ENCODE measurements at places on chromosomes 11 and 22. TPM values are rescaled to one million over a fixed set of nuclear protein-coding genes. Genes with fewer than 3 reads are reported as not detected.

The BTG4 gene
- total RNA-seq: not detected

The MYO7A gene
- total RNA-seq: 6.0 TPM

The VSIG10L2 gene
- total RNA-seq: 1.1 TPM

The CCDC134 gene
- 9.5 TPM for total RNA-seq

The APOA5 gene
- not detected for total RNA-seq

The NCR3LG1 gene
- 3.5 TPM for total RNA-seq

The GTSE1 gene
- total RNA-seq: 0.35 TPM

DNA sequence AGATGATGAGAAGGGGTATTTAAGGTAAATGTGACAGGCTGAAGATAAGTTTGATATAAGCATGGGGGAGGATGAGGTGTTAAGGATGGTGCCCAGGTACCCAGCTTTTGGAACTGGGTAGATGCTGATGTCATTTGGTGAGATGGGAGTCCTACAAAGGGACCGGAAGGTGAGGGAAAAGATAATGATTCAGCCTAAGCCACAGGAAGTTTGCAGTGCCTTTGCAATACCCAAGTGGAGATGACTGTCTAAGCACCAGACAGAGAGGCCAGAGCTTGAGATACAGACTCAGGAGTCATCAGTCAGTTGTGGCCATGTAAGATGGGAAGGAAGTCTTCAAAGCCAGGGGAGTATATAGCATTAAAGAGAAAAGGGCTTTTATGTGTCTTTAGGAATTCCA, 30.0 kb upstream of the SMCO4 start:
- no peaks in the 10 kb centered on the region for H3K4me1 ChIP-seq
- no peak overlapping the region for H3K27ac ChIP-seq
- H3K27me3 ChIP-seq: no peaks in the 10 kb centered on the region

GRCh38 chr22:20968281-20968977, 1.4 kb downstream of the AIFM3 start:
- H3K27ac ChIP-seq: no peak overlapping the region
- H3K27me3 ChIP-seq: no peaks in the 10 kb centered on the region
- no peaks in the 10 kb centered on the region for H3K4me1 ChIP-seq
- H3K4me3 ChIP-seq: no peak overlapping the region
- DNase-seq: no peak

DNA sequence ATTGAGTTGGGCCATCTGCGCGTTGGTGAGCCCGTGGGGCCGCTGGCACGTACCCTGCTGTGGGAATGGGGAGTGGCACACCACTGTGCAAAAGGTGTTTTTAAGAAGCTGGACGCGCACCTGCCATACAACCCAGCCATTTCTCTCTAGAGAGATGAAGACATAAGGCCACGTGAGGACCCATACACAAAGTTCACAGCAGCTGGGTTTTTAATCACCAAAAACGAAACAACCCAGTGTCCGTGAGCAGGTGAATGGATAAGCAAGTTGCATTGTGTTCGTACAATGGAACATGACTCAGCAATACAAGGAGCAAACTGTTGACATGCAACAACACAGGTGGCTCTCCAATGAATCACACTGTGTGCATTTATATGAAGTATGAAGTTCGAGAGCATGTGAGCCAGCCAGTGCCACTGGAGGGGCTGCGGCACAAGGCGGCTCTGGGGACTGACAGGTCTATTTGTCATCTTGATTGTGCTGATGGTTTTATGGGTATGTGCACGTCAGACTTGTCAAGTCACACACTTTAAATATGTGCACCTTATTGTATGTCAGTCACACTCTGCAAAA, 30.6 kb upstream of the PANX2 start:
- H3K27ac ChIP-seq: no peak overlapping the region
- no peak for DNase-seq
- no peaks in the 10 kb centered on the region for H3K27me3 ChIP-seq
- H3K4me1 ChIP-seq: peaks cover 2% of the 10 kb centered on the region
- no peak overlapping the region for H3K4me3 ChIP-seq

GRCh38 chr11:77770629-77771028, 49.9 kb downstream of the RSF1 start:
- no peak for DNase-seq
- H3K27me3 ChIP-seq: no peaks in the 10 kb centered on the region
- H3K36me3 ChIP-seq: no peaks in the 10 kb centered on the region

- H3K27me3 ChIP-seq: no peaks in the 10 kb centered on the region
- H3K4me1 ChIP-seq: peaks cover 9% of the 10 kb centered on the region
- DNase-seq: no peak
- no peak overlapping the region for H3K4me3 ChIP-seq
These were observed 16.8 kb downstream of the LSP1 start for GRCh38 chr11:1869427-1870325.

DNA sequence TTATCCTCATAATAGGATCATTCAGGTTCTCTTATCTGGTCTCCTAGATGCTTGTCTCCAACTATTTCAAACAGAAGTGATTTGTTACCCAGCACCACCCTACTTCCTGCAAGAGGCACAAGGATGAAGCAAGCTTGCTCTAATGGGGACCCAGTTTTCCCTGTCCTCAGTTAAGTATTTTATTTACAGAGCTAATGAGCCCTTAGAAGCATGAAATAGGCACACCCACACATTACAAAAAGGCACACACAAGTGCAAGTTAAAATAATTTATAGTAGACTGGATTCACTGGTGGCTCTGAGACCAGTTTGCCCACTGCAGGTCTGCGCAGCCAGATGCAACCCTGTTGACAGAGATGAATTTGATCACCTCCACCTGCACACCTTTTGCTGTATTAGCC, 167.5 kb downstream of the KIRREL3 start:
- H3K36me3 ChIP-seq: no peaks in the 10 kb centered on the region
- no peak overlapping the region for H3K27ac ChIP-seq
- H3K27me3 ChIP-seq: no peaks in the 10 kb centered on the region
- no peaks in the 10 kb centered on the region for H3K4me1 ChIP-seq
- no peak overlapping the region for H3K4me3 ChIP-seq
- no peak for DNase-seq

GRCh38 chr11:130429120-130429681, 792 bp upstream of the ADAMTS8 start:
- H3K27ac ChIP-seq: no peak overlapping the region
- no peak overlapping the region for H3K4me3 ChIP-seq
- no peaks in the 10 kb centered on the region for H3K27me3 ChIP-seq

DNA sequence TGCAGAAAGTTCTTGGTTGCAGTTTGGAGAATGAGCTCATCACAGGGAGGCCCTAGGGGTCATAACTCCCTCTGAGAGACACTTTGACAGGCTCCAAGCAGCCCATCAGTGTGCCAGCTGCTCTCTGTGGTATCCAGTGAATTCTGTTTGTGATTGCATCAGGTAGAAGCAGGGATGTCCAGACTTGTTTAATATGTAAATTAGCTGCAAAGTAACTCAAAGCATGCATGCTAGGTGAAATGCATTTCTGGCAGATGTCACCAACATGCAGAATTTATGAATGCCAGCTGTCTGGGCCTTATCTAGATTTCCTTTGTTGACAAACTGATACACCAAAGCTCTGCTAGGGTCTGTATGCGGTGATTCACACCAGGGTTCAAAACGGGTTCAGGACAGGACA, 123.6 kb upstream of the MTNR1B start:
- H3K27me3 ChIP-seq: no peaks in the 10 kb centered on the region
- no peak overlapping the region for H3K4me3 ChIP-seq
- H3K4me1 ChIP-seq: no peaks in the 10 kb centered on the region
- no peak for DNase-seq
- H3K27ac ChIP-seq: no peak overlapping the region

- H3K36me3 ChIP-seq: no peaks in the 10 kb centered on the region
- no peak overlapping the region for H3K4me3 ChIP-seq
- no peaks in the 10 kb centered on the region for H3K4me1 ChIP-seq
- no peak for DNase-seq
These were observed 550.8 kb upstream of the CADM1 start for GRCh38 chr11:116055064-116055463.

GRCh38 chr11:111006227-111006626, 239.3 kb upstream of the POU2AF2 start:
- no peaks in the 10 kb centered on the region for H3K36me3 ChIP-seq
- H3K27me3 ChIP-seq: peaks cover 4% of the 10 kb centered on the region
- no peaks in the 10 kb centered on the region for H3K4me1 ChIP-seq

- H3K36me3 ChIP-seq: no peaks in the 10 kb centered on the region
- no peaks in the 10 kb centered on the region for H3K27me3 ChIP-seq
- H3K4me1 ChIP-seq: peaks cover 9% of the 10 kb centered on the region
- peak within 1 kb of the TSS; percentile 36 for H3K4me3 ChIP-seq
- H3K27ac ChIP-seq: peak within 1 kb of the TSS; percentile 63
These were observed at the start of gene NNMT for GRCh38 chr11:114295676-114296604. Gene NNMT, plus strand, starts transcription at chr11:114296399. Its CDS starts 158 bp downstream, at chr11:114296557.

- peaks cover 9% of the 10 kb centered on the region for H3K4me1 ChIP-seq
- H3K36me3 ChIP-seq: no peaks in the 10 kb centered on the region
- H3K27me3 ChIP-seq: no peaks in the 10 kb centered on the region
- peak overlapping the region; percentile 98 for H3K4me3 ChIP-seq
These were observed 629 bp downstream of the ATP5MG start for GRCh38 chr11:118401880-118402590.

DNA sequence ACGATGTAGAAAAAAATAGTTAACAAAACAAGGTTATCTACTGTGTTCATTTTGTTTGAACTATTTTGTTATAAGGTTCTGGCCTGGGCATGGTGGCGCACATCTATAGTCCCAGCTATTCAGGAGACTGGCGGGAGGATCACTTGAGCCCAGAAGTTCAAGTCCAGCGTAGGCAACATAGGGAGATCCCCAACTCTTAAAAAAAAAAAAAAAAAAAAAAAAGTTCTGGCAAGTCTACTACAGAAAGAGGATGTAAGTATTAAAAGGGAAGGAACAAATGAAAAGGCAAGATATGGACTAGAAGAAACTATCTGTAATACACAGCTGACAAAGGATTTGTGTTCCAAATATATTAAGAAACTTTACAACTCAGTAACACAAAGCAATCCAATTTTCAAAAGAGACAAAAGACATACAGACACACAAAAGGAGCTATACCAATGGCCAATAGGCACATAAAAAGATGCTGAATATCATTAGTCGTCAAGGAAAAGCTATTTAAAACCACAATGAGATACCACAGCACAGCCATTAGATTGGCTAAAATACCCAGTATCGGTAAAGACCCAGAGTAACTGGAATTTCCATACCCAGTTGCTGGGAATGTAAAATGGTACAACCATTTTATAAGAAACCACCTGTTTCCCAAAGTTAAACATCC, 27.4 kb downstream of the RRAS2 start:
- DNase-seq: no peak
- H3K27me3 ChIP-seq: no peaks in the 10 kb centered on the region
- no peak overlapping the region for H3K4me3 ChIP-seq
- no peaks in the 10 kb centered on the region for H3K36me3 ChIP-seq
- no peaks in the 10 kb centered on the region for H3K4me1 ChIP-seq

GRCh38 chr22:24289741-24290163, 19.1 kb downstream of the SPECC1L start:
- no peak for DNase-seq
- H3K4me3 ChIP-seq: no peak overlapping the region
- peaks cover 13% of the 10 kb centered on the region for H3K4me1 ChIP-seq
- H3K27me3 ChIP-seq: no peaks in the 10 kb centered on the region
- H3K36me3 ChIP-seq: no peaks in the 10 kb centered on the region
- H3K27ac ChIP-seq: no peak overlapping the region

DNA sequence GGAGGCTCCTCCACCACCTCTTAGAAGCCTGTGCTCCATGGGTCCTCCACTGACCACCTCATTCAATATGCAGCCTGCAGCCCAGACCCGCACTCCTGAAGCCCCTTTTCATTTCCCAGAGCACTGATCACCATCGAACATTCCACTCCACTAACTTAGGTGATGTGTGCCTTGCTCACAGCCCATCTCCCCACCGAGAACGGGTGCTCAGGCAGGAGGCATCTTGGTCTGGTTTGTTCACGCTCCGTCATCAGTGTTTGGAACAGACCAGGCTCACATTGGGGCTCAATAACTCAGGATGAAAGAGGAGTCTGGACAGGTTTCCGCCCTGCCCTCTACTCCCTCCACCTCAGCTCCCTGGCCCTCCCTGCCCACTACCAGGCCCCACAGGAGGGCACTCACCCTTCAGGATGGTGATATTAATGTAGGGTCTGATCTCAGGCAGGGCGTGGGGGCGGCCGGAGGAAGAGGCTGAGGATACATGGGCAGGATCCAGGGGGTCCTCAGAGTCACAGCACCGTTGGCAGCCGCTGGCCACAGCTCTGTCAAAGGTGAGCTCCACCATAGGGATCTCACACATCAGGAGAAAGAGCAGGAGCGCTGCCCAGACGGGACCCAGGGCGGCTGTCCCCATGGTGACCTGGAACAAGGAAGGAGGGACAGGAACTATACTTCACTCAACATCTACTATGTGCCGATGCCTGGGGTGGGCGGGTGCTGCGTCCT, 3.1 kb downstream of the C1QTNF6 start:
- H3K27me3 ChIP-seq: no peaks in the 10 kb centered on the region
- no peak overlapping the region for H3K4me3 ChIP-seq
- H3K4me1 ChIP-seq: peaks cover 11% of the 10 kb centered on the region
- no peaks in the 10 kb centered on the region for H3K36me3 ChIP-seq

- no peak for DNase-seq
- no peak overlapping the region for H3K27ac ChIP-seq
- peaks cover 2% of the 10 kb centered on the region for H3K4me1 ChIP-seq
- no peak overlapping the region for H3K4me3 ChIP-seq
- no peaks in the 10 kb centered on the region for H3K27me3 ChIP-seq
These were observed 59.5 kb downstream of the FAM168A start for GRCh38 chr11:73538381-73538872.

- no peak for DNase-seq
- no peaks in the 10 kb centered on the region for H3K36me3 ChIP-seq
- no peaks in the 10 kb centered on the region for H3K27me3 ChIP-seq
- no peak overlapping the region for H3K27ac ChIP-seq
These were observed 6.1 kb upstream of the TPP1 start for GRCh38 chr11:6625156-6625831.

- DNase-seq: no peak
- H3K4me1 ChIP-seq: no peaks in the 10 kb centered on the region
- no peak overlapping the region for H3K27ac ChIP-seq
- no peaks in the 10 kb centered on the region for H3K27me3 ChIP-seq
These were observed 18.8 kb downstream of the ZFP91 start for GRCh38 chr11:58597486-58598144.

DNA sequence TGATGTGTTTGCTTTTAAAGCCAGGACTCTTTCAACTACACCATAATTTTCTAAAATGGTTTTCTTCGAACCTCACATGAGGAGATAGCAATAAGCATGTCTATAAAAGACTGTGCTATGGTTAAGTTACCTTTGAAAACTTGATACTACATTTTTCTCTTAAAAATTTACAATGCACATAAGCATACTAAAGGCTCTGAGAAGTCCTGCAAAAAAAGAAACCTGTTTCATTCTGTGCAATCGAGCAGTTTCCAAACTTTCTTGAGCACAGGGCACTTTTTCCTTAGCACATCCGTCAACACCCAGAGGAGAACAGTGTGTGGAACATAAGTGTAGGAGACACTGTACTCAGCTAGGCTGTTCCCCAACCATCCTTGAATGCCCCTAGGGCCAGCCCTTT, 144.1 kb upstream of the ARHGAP20 start:
- no peak overlapping the region for H3K4me3 ChIP-seq
- H3K36me3 ChIP-seq: no peaks in the 10 kb centered on the region
- H3K4me1 ChIP-seq: no peaks in the 10 kb centered on the region
- no peak for DNase-seq
- no peak overlapping the region for H3K27ac ChIP-seq
- H3K27me3 ChIP-seq: no peaks in the 10 kb centered on the region

GRCh38 chr11:41947392-41947791, 487.9 kb upstream of the LRRC4C start:
- no peak overlapping the region for H3K4me3 ChIP-seq
- no peaks in the 10 kb centered on the region for H3K36me3 ChIP-seq
- DNase-seq: no peak
- H3K4me1 ChIP-seq: no peaks in the 10 kb centered on the region
- H3K27me3 ChIP-seq: no peaks in the 10 kb centered on the region

All from ovary (tissue), 10 donors.